Effector memory CD8-positive, alpha-beta T cell (primary cell): ENCODE measurements at places on chromosomes 4 and X.

DNA sequence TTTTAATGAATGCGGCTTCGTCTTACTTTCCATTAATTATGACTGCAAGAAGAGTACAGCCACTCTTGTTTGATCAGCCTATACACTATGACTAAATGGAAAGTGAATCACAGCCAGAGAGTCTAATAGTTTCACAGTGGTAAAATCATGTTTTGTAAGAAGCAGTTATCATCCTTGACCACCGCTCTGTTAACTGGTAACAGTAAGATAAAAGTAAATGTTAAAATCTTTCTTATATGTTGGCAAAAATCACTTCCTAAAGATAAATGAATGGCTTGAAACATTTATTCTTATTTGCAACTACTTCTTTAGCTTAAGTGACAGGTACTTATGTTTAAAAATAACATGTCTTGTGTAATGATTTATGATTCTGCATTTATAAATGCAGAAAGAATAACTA lies 13.2 kb downstream of the GALNT7 start:
- no peak for DNase-seq

DNA sequence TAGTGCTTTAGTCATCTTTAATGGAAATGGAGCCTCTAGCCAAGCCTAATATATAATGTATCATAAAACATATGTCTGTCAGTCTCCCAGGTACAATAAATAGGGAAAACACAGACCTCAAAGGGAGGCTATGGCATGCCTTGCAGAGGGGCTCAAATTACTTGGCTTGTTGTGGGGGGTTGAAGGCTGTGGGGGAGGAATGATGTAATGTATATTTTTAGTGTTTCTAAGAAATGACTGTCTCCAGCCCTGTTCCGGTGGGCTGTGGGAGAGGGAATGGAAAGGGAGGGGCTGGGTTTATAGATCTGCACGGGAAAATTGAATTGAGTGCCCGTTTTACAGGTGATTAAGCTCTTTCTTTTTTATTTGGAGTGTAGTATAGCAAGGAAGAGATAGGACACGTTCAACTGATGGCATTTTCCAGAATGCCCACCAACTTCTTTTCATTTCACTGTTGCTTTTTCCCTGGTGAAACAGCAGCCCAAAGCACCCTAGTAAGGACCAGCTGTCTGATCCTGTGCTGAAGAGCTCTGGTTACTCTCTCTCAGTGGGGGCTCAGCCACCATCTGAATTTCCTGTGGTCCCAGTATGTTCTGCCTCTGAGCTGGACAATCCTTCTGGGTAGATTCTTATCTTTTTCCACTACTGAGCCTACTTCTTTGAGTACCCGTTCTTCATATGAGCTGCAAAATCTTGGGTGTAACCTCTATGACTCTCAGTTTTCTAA lies 220.7 kb upstream of the CASK start:
- DNase-seq: no peak

- DNase-seq: no peak
Observed at GRCh38 chr4:41802590-41802989, 54.1 kb upstream of the PHOX2B start.

- DNase-seq: no peak
Observed at GRCh38 chr4:39025552-39026085, 6.6 kb downstream of the TMEM156 start.

- no peak for DNase-seq
Observed at GRCh38 chr4:76968937-76969336, 19.4 kb downstream of the SEPTIN11 start.

DNA sequence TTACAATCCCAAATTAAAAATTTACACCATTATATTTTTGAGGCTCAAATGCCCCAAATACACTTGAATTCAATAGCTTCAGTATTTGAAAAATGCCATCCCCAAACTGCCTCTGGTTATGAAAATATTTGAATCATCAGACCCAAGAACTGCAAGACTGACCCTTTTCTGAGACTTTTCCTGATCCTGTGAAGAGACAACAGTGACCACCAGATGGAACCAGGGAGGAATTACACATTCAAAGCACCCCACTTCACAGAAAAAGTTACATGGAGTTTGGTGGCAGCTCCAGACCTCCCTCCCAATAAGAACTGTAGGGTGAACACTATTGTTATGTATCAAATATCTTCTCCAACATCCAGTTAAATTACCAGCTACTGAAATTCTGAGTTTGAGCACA lies 44.0 kb upstream of the SCD5 start:
- no peak for DNase-seq

DNA sequence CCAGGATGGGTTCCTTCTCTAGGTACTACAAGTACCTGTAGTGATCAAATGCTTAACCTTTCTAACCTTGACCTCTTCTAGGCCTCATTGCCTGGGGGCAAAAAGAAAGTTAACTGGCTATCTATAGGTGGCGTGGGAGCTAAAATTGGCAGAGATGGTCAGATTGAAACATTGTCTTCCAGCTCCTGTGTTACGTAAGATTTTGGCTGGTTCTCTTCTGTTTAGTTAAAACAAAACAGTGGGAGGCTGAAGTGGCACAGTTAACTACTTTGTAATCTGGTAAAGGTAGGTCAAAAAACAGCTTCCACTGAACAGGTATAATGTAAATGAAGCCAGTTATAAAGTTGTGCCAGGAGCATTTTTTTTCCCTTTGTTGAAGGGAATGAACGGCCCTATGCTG lies 115.2 kb downstream of the MBNL3 start:
- DNase-seq: no peak

- DNase-seq: no peak
Observed at GRCh38 chr4:140296335-140297220, 76.9 kb upstream of the SCOC start.

DNA sequence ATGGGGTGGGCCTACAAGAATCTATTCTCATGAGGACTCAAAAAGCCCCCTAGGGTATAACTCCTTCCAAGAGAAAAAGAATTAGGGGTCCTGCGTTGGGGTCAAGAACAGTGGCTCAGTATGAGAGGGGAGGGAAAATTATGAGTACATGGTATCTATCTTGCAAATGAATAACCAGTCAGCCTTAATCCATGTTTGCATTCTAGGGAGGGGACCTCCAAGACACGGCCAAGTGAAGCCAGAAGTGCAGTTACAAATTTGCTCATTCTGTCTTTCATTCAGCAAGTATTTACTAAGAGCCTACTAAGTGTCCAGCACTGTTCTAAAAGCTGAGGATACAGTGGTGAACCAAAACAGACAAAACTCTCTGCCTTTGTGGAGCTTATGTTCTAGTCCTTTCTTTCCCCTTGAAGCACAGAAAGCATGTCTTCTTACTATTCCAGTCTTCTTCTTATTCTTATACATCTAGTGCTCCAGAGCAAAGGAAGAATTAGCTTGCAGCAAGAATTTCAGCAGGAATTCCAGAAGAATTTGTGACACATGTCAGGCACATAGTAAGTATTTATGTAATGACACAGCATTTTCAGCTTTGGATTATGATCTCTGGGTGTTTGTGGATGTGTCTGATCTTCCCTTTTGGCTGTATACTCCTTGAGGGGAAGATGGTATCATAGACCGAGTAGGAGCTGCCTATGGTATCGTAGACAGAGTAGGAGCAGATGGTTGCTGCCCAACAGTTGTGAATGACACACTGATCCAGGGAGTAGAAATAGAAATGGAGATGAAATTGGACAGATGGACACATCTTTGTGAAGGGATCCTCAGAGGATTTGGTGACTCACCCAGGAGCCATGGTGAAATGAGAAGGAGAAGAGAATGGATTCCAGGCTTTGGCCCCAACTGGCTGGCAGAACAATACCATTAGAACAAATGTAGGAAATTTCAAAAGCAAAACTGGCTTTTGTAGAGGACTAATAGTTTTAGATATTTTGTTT lies 75.9 kb downstream of the COQ2 start:
- no peak for DNase-seq
